ENCODE measurements at places on chromosomes 16 and 17. TPM values are rescaled to one million over a fixed set of nuclear protein-coding genes. Genes with fewer than 3 reads are reported as not detected.

WFDC1 gene
- 3.0 TPM for total RNA-seq

DNAI2 gene
- not detected for total RNA-seq

C16orf86 gene
- total RNA-seq, result 1.8 TPM

MMP15 gene
- total RNA-seq, result 16.3 TPM

METTL22 gene
- total RNA-seq, result 63.3 TPM

CFAP97D1 gene
- 0.07 TPM for total RNA-seq

KRTAP2-2 gene
- total RNA-seq, result not detected

NPEPPS gene
- 190 TPM for total RNA-seq

PAQR4 gene
- total RNA-seq, result 8.9 TPM

SLC25A39 gene
- 113 TPM for total RNA-seq

CDK12 gene
- total RNA-seq, result 93.4 TPM

CDK3 gene
- total RNA-seq, result 36.5 TPM

WFIKKN2 gene
- total RNA-seq, result 0.60 TPM

ABCC11 gene
- 0.47 TPM for total RNA-seq

ZNF385C gene
- total RNA-seq, result 2.9 TPM

ENPP7 gene
- total RNA-seq, result not detected

MAF gene
- 12.9 TPM for total RNA-seq

SMIM5 gene
- total RNA-seq, result 1.7 TPM

TBC1D28 gene
- total RNA-seq, result 0.18 TPM

IGF2BP1 gene
- total RNA-seq, result 227 TPM

RMI2 gene
- 19.1 TPM for total RNA-seq

SLC12A3 gene
- total RNA-seq, result not detected
